ENCODE measurements at places on chromosomes 12 and 14. TPM values are rescaled to one million over a fixed set of nuclear protein-coding genes. Genes with fewer than 3 reads are reported as not detected.

PARP11 gene
- 2.6 TPM for total RNA-seq

SLC7A7 gene
- total RNA-seq: 9.8 TPM

TCL1A gene
- not detected for total RNA-seq

CCDC197 gene
- not detected for total RNA-seq

WDHD1 gene
- total RNA-seq: 13.5 TPM

CHURC1 gene
- 79.0 TPM for total RNA-seq

ARHGEF25 gene
- 6.5 TPM for total RNA-seq

MYRFL gene
- total RNA-seq: not detected

EID3 gene
- 7.7 TPM for total RNA-seq

SMIM41 gene
- total RNA-seq: not detected

NXPH4 gene
- total RNA-seq: 5.0 TPM

KRT82 gene
- total RNA-seq: not detected

KRT8 gene
- total RNA-seq: 3,468 TPM

HSPA2 gene
- total RNA-seq: 39.3 TPM

LIN7A gene
- 0.62 TPM for total RNA-seq

SLC24A4 gene
- total RNA-seq: 0.26 TPM

FAM90A1 gene
- 0.14 TPM for total RNA-seq

NFATC4 gene
- not detected for total RNA-seq

SLCO1B1 gene
- total RNA-seq: 0.49 TPM

P2RX7 gene
- total RNA-seq: not detected

TMEM121 gene
- total RNA-seq: 6.2 TPM

GPN3 gene
- total RNA-seq: 35.0 TPM

E2F7 gene
- total RNA-seq: 10.3 TPM

BMP4 gene
- total RNA-seq: 3.0 TPM

OAS2 gene
- 0.25 TPM for total RNA-seq
